Hair follicle dermal papilla cell (primary cell): ENCODE measurements at places on chromosomes 11 and 22. TPM values are rescaled to one million over a fixed set of nuclear protein-coding genes. Genes with fewer than 3 reads are reported as not detected.

Gene ASRGL1
- total RNA-seq, result 0.32 TPM in 1 of 2 replicates, not detected in the other

Gene TCN2
- total RNA-seq, result 9.9 and 21.4 TPM in 2 replicates

Gene UEVLD
- total RNA-seq, result 23.4 and 29.0 TPM in 2 replicates

Gene MS4A12
- total RNA-seq, result not detected in 2 replicates

Gene SHANK2
- total RNA-seq, result 0.85 and 0.97 TPM in 2 replicates

Gene PSMC3
- 92.8 and 122 TPM in 2 replicates for total RNA-seq

Gene ADAMTS8
- 0.12 and 0.16 TPM in 2 replicates for total RNA-seq

Gene MSANTD4
- total RNA-seq, result 43.8 and 45.3 TPM in 2 replicates

Gene RAC2
- 10.2 and 15.4 TPM in 2 replicates for total RNA-seq

Gene ADAMTS15
- total RNA-seq, result 0.32 and 0.85 TPM in 2 replicates

Gene MFRP
- total RNA-seq, result under 0.01 and 0.12 TPM in 2 replicates

Gene CST6
- total RNA-seq, result 0.49 and 0.85 TPM in 2 replicates

Gene GAS2L1
- total RNA-seq, result 25.8 and 33.5 TPM in 2 replicates

Gene C11orf91
- not detected in 2 replicates for total RNA-seq

Gene CASP5
- total RNA-seq, result not detected in 2 replicates

Gene CHRM1
- total RNA-seq, result not detected in 2 replicates

Gene HSPB2
- total RNA-seq, result 0.49 and 2.6 TPM in 2 replicates

Gene DTX4
- total RNA-seq, result 2.6 and 4.4 TPM in 2 replicates

Gene PRR33
- total RNA-seq, result not detected in 2 replicates

Gene CABP4
- not detected in 2 replicates for total RNA-seq

Gene DMC1
- total RNA-seq, result 5.2 and 7.2 TPM in 2 replicates

Gene GRIK4
- 0.16 TPM in 1 of 2 replicates, not detected in the other for total RNA-seq
